ENCODE measurements at places on chromosomes 2 and 18.

DNA sequence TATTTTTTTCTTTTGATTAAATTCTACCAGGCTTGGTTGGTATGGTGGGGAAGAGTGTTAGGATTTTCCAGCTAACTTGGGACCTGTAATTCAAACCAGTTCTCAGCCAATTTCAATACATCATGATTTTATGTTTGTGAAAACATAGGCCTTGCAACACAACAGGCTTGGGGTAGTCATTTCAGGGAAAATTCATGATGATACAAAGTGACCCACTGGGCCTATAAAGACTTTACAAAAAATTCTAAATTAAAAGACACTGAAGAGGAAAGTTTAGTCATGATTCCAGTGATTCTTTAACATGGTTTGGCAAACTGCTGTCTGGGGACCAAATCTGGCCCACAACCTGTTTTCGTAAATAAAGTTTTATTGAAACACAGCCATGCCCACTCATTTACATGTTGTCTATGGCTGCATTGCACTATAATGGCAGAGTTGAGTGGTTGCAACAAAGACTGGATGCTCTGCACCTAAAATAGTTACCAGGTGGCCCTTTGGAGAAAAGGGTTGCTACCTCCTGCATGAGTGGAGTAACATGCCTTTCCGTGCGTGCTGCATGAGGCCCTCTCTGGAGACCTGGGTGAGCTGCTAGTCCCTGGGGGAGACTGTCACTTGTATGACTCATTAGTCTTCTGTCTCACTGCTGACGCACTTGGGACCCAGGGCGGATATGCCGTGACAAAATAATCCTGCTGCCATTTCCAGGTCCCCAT lies 73.6 kb downstream of the NPAS2 start:
- DNase-seq: no peak

GRCh38 chr2:134718023-134718816 lies 580 bp downstream of the TMEM163 start:
- no peak for DNase-seq

GRCh38 chr2:53448086-53448485 lies 319.5 kb upstream of the CHAC2 start:
- DNase-seq: no peak

- no peak for DNase-seq
Measured at GRCh38 chr2:173690349-173690748, 274.8 kb downstream of the SP3 start.

DNA sequence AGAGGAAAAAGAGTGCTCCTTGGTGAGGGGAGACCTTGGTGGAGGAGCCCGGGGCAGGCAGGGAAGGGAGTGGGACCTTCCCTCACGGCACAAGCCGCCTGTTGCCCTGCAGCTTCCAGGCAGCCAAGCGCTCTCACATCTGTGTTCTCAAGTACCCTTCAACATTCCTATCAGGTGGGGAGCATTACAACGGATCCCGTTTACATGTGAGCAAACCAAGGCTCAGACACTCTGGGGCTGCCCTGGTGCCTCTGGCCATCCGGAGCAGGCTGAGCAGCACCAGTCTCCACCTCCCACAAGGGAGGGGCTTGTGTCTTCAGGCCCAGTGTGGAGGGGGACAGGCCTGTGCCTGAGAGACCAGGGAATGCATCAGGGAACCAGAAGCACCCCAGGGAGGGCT lies 57.9 kb downstream of the AQP12A start:
- no peak for DNase-seq

- DNase-seq: no peak
Measured at GRCh38 chr2:164430166-164430783, 191.0 kb downstream of the GRB14 start.

DNA sequence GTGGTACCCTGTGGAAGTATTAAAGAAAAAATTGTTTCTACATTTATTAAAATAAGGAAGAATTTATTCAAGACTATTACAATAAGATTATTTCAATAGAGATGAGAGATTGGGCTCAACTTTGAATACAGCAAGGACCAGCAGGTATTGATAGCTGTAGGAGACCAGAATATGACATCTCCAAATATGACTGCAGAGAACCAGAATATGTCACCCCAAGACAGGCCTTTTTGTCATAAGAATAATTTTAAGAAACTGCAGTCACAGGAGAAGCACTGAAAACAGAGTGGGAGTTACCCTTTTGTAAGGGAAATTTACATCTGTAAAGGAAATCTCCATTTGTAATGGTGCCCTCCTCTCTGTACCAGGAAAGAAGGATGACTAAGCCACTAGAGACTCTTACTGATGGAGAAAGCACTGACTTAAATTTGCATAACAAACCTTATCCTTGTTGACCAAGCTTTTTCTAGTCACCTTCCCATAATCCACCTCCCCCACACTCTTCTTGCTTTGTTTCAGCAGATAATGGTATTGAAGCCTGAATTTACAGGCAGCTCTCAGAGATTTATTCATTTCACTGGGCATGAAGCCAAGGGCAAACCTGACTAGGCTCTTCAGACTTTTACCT lies 145.1 kb upstream of the RMP24 start:
- DNase-seq: no peak

DNA sequence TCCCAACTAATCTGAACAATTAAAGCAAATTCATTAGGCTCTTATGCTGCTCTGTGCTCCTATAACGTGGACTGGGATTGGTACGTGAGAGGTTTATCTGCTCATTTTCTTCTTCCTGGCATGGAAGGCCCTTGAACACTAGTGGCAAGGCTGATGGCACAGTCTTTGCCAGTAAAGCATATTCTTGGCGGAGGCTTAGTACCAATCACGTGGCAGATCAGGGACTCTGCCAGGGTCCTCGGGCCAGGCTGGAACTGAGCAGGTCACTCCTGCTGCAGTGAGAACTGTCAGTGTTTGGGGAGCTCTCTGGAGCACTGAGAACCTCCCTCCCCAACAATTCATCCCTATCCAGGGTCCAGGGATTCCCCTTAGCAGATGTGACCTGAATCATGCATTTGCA lies 3.7 kb upstream of the ALPK2 start:
- DNase-seq: no peak

- no peak for DNase-seq
Measured at GRCh38 chr2:223908304-223908998, 36.7 kb downstream of the WDFY1 start.

DNA sequence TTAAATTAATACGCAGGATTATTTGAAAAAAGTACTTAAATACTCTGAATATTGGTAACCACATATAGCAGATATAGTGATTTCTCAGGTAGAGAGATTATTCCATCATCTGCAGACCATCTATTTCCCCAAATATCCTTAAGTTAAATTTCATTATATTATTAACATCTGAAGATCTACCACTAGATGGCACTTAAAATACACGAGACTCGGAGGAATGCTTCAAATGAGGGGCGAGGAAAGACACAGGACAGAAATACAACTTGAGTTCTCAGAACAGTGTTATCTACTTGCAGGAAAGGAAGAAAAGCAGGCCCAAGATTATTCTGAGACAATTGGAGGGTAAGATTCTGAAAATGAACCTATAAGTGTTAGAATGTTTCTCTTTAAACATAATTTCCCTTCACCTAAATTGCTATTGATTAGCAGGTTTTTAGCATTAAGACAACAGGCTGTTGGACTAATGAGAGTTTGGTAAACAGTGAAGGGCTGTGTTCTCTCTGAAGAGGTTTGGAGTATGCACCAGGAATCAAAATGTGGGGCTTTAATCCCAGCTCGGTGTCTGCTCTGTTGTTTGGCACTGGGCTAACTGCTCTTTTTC lies 76.9 kb upstream of the GCFC2 start:
- no peak for DNase-seq

- DNase-seq: no peak
Measured at GRCh38 chr2:12102679-12103078, 356.2 kb downstream of the LPIN1 start.

DNA sequence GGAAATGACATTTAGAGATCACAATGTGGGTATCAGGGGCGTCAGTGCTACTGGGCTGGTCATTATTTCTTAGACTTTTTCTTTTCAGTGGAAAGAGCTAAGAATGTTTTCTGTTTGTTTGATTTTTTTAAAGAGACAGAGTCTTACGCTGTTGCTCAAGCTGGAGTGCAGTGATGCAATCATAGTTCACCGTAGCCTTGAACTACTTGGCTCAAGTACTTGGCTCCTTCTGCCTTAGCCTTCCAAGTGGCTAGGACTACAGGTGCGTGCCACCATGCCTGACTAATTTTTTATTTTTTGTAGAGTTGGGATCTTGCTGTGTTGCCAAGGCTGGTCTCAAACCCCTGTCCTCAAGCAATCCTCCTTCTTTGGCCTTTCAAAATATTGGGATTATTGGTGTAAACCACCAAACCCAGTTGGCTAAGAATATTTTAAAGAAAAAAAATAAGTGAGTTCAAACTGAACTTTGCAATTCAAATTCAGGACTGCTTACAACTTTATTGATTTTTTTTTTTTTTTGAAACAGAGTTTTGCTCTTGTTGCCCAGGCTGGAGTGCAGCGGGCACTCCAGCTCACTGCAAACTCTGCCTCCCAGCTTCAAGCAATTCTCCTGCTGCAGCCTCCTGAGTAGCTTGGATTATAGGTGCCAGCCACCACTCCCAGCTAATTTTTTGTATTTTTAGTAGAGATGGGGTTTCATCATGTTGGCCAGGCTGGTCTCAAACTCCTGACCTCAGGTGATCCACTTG lies 154.2 kb downstream of the MIB1 start:
- DNase-seq: no peak

DNA sequence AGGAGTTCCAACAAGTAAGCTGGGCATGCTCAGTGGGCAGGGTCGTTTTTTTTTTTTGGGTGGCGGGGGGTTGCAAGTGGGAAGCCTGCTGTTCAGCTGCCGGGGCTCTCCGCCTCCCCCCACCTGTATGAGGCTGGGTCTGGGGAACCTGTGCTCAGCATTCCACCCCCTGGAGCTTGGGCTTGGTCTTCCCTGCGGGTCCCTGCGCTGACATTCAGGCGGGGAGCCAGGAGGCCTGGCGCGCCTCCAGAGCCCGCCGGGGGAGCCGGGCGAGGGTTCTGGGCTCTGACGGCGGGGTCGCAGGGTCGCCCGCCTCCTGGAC lies 822 bp upstream of the GPD2 start:
- DNase-seq: no peak

- DNase-seq: no peak
Measured at GRCh38 chr18:42137693-42138375, 182.8 kb downstream of the PIK3C3 start.

DNA sequence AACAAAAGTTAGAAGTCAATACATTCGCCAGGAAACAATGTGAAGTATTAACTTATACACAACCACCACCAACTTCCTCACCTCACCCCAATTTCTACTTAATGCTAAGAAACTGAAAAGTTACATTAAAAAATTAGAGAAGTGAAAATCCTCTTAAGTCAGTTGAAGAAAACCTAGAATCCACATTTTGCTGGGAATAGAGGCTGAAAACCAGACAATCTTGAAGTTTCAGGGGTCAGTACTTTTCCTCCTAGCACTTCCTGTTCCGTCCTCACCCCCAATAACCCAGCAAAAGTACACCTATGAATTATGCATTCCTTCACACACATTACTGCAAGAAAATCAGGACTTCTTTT lies 6.3 kb downstream of the YES1 start:
- no peak for DNase-seq

GRCh38 chr2:229852565-229852964 lies 69.2 kb downstream of the TRIP12 start:
- DNase-seq: peak; percentile 2

GRCh38 chr2:10972683-10973433 lies 61.1 kb downstream of the KCNF1 start:
- DNase-seq: no peak

- no peak for DNase-seq
Measured at GRCh38 chr2:224668123-224668909, 47.8 kb downstream of the CCDC195 start.

DNA sequence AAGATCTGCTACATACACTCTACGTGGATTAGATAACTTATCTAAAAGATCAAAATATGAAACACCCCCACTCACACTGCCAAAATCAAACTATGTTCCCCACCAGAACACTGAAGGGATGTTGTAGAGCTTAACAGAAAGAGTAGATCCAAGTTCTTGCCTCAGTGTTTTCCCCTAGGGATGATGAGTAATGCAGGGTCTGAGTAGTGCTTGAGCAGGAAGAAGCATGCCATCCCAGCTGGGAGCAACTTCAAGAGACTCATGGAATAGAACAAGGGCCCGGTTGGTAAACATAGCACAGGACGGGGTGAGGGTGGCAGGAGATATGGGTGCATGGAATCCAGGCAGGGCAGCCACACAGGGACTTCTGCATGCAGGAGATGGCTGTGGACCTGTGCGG lies 74.3 kb downstream of the SNTG2 start:
- no peak for DNase-seq

DNA sequence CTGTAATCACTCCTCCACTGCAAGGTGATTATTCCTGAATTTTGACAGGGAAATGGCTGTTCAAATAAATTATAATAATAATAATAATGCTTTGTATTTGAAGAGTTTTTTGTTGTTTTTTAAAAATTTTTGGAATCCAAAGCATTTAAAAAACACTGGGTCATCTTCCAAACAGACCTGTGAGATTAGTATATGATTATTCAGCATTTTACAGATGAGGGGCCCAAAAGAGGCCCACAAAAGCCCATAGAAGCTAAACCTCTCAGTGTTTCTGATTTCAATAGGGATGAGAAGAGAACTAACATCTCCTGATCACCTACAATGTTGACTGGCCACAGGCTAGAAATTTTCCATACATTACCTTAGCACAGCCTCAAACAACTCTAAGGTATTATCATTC lies 8.0 kb upstream of the POLR2D start:
- DNase-seq: no peak

DNA sequence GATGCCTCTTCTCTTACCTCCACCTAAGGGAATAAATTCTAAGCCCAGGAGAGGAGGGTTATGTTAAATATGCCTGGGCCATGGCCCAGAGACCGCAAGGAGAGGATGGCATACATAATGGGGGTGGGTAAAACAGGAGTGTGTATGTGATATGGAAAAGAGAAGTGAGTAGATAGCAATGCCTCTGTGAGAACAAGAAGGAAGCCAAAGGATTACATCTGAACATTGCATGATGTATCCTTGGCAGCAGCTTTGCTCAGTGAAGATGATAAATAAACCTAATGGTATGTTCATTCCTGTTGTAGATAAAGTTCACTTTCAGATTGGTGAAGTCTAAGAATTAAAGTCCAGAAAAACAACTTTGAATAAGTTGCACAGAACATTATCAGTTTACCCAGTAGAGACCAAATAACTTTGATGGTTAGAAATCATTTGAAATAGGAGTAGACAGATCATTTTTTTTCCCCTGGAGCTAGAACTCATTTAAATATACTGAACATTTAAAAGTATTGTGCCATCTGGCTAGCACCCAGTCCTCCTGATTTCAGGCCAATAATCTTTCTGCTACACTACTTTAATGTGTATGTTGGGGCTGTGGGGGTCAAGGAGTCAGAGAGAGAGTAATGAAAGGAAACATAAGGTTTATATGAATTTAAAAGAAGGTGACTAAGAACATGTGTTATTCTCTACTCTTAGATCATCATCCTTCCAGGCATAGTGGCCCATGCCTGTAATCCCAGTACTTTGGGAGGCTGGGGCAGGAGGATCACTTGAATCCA lies 231.7 kb downstream of the PARD3B start:
- no peak for DNase-seq

GRCh38 chr2:5188636-5189035 lies 503.5 kb upstream of the SOX11 start:
- DNase-seq: no peak
